ENCODE measurements at places on chromosomes 2 and 18.

DNA sequence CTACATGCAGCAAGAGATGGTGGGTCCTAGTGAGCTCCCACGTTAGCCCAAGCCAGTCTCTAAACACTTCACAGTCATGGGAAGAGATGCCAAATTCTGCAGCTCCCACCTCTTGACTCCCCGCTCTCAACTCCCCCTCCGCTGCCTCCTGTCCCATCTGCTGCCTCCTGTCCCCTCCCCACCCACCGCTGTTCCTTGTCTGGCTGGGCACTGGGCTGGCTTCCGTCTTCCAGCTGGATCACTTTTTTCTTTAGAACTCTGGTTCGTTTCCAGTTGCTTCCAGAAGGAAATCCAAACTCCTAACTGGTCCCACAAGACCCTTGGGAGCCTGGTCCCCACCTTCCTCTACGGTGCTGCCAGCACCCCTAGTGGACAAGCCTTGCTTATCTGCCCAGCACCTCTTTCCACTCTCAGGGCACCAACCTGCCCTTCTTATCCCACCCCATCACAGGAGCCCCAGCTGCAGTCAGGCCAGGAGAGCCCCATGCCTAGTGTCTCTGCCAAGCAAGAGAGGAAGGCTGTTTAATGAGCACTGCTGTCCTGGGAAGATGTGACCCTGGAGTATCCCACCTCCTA is 12.1 kb upstream of the TWIST2 start:
- H3K27ac ChIP-seq, result no peak overlapping the region
- DNase-seq, result no peak
- H3K4me1 ChIP-seq, result no peaks in the 10 kb centered on the region
- H3K27me3 ChIP-seq, result no peaks in the 10 kb centered on the region

DNA sequence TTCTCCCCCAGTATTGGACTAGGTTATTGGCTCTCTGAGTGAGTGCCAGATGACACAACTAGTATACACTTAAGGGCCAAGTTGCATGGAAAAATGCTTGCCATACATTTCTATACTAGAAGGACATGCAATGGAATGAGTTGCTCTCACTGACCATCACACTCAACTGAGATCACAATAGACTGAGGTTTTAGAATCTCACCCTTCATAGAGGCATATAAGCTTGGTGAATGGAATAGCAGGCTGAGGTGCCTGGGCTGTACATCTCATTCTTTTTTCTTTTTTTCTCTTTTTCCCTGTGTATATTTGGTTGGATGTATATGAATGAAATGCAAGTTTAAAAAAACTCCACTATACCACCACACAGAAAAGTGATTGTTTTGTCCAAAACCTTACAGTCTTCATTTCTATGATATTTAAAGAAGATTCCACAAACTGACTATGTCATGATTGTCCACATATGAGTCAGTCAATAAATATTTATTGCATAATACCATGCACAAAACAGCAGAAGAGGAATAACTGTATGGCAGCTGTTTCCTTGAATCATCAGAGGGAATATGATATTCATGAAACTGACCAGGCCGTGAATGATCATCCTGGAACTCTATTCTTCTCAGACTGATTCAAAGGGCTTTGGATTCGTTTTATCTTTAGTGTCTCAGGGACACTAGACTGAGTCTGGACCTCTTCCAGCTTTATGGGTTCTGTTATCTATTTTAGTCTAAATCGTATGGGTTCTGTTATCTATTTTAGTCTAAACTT is 122.6 kb upstream of the STK17B start:
- H3K4me3 ChIP-seq, result no peak overlapping the region
- no peaks in the 10 kb centered on the region for H3K27me3 ChIP-seq
- H3K27ac ChIP-seq, result no peak overlapping the region

DNA sequence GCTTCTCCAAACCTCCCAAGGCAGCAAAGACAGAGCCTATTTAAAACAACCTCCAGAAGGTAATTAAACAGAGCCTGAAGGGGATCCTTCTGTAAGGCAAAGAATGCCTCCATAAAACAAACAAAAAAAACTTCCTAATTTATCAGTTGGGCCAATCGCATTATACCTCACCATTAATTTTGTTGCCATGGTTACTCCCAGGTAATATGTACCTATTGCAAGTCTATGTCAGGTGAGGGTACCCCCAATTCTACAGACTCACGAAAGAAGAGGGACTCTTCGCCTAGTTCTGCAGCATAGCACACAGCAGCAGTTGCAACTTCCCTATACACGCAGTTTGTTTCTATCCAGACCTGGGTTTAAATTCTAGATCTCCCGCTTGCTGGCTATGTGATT is 38.8 kb downstream of the SFXN5 start:
- H3K27ac ChIP-seq, result no peak overlapping the region
- no peak for DNase-seq
- no peaks in the 10 kb centered on the region for H3K36me3 ChIP-seq

DNA sequence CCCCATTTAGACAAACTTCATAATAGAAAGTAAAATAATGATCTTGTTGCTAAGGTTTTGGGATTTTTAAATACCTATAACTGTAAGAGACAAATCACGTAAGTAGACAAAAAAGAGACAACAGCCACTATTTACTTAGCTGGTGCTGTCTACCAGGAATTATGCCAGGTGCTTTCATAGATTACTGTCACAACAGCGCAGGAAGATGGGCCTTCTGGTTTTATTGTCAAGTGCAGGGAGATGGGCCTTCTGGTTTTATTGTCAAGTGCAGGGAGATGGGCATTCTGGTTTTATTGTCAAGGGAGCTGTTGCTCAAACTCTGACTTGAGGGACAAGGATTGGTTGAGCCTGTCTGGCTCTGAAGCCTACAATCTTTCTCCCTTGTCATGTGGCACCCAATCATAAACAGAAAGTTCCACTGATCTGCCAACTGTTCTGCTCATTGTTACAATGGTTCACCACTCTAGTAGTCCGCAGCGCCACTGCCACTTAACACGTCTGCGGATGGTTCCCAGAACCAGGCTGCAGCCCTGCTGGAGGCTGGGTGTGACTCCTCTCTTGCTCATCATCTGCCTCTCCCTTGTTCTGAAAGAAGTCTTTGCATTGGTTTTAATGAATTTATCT is 95.0 kb downstream of the RNF144A start:
- no peak overlapping the region for H3K27ac ChIP-seq

GRCh38 chr2:160227293-160227915 is 27.3 kb upstream of the ITGB6 start:
- DNase-seq, result no peak
- H3K27ac ChIP-seq, result peak overlapping the region; percentile 83
- peaks cover 72% of the 10 kb centered on the region for H3K4me1 ChIP-seq
- H3K27me3 ChIP-seq, result no peaks in the 10 kb centered on the region
- H3K4me3 ChIP-seq, result no peak overlapping the region

DNA sequence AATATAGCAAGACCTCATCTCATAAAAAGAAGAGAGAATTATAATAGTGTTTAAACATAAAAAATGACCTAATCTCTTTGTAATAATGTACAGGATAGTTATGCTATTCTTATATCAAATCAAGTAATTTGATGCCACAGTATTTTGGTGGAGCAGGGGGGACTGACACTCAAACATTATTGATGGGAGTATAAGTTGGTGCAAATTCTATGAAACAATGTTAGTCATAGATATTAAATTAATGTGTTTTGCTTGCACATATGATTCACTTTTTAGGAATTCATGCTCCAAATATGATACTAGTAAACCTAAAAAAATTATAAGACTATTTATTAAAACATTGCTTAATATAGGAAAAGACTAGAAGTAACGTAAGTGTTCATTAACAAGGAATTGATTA is 256.1 kb upstream of the SYT4 start:
- H3K27me3 ChIP-seq, result no peaks in the 10 kb centered on the region
- H3K4me1 ChIP-seq, result no peaks in the 10 kb centered on the region
- H3K4me3 ChIP-seq, result no peak overlapping the region
- H3K36me3 ChIP-seq, result no peaks in the 10 kb centered on the region

- DNase-seq, result no peak
- H3K4me3 ChIP-seq, result no peak overlapping the region
- H3K4me1 ChIP-seq, result no peaks in the 10 kb centered on the region
- H3K36me3 ChIP-seq, result no peaks in the 10 kb centered on the region
- no peaks in the 10 kb centered on the region for H3K27me3 ChIP-seq
- H3K27ac ChIP-seq, result no peak overlapping the region
Measured at GRCh38 chr2:4357121-4357520, 653.7 kb downstream of the DCDC2C start.

DNA sequence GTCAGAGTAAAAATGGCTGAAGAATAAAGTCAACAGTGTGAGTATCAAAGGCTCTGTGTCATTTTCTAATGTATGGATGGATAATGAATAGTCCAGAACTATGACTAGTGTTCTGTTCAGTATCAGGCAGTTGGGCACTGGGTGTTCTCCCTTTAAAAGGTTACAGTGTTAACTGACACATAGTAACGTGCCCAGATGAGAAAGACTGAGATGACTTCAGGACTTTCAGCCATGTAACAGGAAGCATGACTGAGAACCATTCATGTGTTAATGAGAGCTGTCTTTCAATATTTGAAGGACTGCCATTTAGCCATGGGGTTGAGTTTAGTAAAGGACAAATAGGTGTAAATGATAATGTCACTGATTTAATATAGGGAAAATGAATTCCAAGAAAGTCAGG is 187.1 kb downstream of the GULP1 start:
- no peak overlapping the region for H3K4me3 ChIP-seq
- H3K27ac ChIP-seq, result no peak overlapping the region
- no peaks in the 10 kb centered on the region for H3K27me3 ChIP-seq
- peaks cover 6% of the 10 kb centered on the region for H3K4me1 ChIP-seq
- no peak for DNase-seq
- no peaks in the 10 kb centered on the region for H3K36me3 ChIP-seq

- no peaks in the 10 kb centered on the region for H3K36me3 ChIP-seq
- H3K4me1 ChIP-seq, result 0 out of 2 replicates have a peak, but pooled peaks cover 2% of the 10 kb centered on the region
- H3K4me3 ChIP-seq, result no peak overlapping the region
Measured at GRCh38 chr2:118048401-118048800, 34.5 kb upstream of the CCDC93 start.
